ENCODE measurements at places on chromosomes 1 and 21. TPM values are rescaled to one million over a fixed set of nuclear protein-coding genes. Genes with fewer than 3 reads are reported as not detected.

DNA sequence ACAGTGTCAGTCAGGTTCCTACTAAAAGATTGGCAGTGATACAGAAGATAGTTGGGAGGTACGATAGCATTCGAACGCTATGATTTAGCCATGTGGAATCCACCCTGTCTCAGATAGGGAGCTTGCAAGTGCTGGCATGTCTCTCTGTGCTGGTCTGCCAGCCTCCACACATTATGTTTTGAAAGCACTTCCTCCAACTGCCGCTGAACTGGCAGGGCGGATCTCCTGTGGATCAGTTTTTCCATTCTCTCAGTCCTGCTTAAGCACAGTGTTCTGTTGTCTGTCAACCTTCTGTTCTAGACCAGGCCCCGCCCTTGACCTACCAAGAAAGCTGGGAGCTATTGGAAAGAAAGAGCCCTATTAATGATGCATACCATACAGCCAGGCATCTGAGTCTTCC is 65.5 kb upstream of the PALMD start:
- peak; percentile 85 for DNase-seq

DNA sequence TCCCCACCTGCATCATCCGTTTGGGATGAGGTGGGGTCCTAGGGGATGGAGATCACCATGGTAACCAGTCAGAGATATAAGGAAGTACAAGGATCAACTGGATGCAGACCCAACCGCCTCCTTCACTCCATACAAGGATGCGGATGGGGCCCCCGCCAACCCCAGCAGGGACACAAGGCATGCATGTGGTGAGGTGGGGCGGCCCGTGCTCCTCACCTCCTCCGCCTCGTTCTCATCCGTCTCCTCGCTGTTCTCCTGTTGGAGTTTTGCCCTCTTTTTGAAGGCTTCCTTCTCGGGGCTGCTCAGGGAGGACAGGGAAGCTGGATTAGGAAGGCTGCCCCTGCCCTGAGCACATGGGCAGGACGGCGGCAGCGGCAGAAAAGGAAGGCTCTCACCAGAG is 23.8 kb downstream of the KIF21B start:
- no peak for DNase-seq

MANEAL gene
- 0.65 TPM for total RNA-seq

DNA sequence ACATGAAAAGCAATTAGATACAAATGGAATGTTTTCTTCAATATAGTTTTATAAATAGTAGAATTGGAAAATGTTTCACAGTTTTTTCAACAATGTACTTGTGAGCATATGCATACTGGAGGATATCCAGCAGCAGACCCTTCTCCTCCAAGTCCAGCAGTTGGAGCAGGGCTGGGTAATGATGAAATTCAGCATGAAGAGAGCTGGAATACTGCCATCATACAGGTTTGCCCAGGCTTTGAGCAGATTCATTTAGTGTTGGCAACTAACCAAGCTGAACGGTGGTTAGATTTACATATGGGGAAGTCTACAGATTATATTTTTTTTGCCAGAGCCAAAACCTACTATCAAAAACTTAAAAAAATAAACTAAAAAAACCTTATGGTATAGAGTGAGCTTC is 38.3 kb downstream of the WDR3 start:
- DNase-seq, result peak; percentile 59

- DNase-seq, result no peak
Measured at GRCh38 chr1:61238359-61238665, 156.0 kb downstream of the NFIA start.

DNA sequence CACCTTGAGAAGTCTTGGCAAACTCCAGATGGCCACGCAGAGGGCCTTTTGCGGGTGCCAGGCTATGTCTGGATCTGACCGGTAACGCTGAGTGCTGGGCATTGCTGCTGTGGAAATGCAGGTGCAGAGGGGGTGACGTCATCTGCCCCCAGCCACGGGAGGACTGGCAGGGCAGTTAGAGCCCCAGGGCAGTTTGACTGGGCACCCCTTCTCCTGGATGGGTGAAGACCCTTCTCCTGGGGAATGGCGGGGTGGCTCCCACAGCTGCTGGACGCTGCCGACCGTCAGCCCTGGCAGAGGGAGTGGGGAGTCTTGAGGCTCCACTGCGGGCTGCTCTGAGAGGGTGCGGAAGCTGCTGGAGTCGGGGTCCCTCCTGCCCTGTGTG is 12.6 kb upstream of the EDN2 start:
- no peak for DNase-seq

GRCh38 chr1:44239961-44240371 is 26.7 kb downstream of the DMAP1 start:
- DNase-seq, result no peak

STUM gene
- 0.98 TPM for total RNA-seq

GBP6 gene
- total RNA-seq, result not detected

DNA sequence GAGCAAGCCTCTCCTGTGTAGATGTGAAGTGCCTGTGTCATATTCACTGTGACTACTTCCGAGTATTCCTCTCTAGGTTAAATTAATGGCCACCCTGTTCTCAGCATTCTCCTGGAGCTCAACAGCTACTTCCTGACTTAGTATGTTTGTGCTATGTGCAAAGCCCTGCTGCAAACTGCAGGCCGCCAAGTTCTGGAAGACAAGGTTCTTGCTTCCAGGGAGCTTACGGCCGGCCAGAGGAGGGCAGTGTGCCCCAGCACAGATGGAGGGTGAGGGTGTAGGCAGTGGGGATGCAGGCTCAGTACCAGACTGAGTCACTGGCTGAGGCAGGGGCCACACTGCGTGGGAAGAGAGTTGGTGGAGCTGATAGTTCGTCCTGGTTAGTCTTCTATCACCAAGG is 43.2 kb downstream of the ELK4 start:
- peak; percentile 69 for DNase-seq

DNA sequence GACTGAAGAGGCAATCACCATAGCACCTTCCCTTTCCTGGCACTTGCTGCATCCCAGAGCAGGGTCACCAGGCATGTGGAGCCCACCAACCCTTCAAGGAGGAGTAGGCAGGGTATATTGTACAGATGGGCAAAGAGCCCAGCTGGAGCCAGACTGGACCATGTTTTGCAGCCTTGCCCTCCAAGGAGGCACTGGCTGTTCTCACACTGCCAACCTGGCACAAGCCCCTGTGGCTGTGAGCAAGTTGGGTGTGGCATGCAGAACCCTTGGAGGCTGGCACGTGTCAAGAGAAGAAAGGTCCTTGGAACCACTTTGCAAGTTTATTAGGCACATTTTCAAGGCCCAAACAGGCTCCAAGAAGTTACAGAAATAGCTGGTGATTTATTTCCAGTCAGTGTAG is 146.4 kb downstream of the FOXD2 start:
- no peak for DNase-seq

- DNase-seq, result no peak
Measured at GRCh38 chr1:57850176-57850940, 426.5 kb upstream of the DAB1 start.

DNA sequence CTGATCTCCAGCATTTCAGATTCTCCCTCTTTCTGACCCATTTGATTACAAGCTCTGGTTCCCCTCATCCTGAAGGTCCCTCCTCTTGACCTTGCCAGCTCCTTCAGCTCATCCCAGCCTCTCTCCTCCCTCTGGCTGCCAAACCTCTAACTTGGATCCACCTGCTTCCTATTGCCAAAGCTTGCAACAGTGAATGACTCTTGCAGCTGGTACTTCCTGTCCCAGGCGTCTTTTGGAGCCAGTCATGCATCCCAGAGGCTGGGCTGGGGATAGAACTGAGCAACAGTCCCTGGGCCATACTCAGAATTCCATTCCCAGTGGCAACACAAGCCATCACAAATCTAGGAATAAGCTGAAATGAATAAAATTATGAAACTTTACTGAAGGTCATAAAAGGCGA is 27.7 kb upstream of the SPOCD1 start:
- DNase-seq, result peak; percentile 76

INKA2 gene
- total RNA-seq, result 0.27 TPM

- DNase-seq, result peak; percentile 56
Measured at GRCh38 chr1:6601923-6602668, 573 bp downstream of the KLHL21 start.

DNA sequence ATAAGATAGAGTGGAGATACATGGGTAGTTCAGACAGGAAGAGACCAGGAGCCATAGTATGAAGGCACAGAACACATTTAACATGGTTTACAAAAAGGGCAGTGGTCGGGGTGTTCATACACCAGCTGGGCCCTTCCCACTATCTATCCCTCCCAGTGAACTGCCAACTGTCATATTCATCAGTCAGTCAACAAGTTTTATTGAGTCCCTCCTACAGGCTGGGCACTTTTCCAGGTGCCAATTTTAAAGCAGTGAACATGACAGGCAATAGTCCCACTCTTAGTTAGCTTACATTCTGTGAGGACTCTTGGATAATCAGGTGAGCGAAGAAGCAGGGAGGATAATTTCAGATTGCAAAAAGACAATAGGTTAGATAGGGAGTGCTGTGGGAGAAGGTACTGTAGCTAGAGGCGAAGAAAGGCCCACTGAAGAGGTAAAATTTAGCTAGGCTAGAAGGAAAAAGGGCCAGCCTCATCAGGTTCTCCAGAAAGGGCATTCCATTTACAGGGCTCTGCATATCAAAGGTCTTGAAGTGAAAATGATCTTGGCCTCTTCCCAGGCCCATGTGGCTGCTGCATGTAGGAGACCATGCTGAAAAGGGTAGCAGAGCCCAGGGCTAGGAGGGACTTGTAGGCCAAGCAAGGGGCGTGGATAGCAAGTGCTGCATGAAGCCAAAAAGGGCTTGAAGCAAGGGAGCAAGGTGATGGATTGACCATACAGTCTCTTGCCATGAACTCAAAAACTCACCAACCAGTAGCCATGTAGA is 274.7 kb upstream of the SNX7 start:
- DNase-seq, result no peak

DNA sequence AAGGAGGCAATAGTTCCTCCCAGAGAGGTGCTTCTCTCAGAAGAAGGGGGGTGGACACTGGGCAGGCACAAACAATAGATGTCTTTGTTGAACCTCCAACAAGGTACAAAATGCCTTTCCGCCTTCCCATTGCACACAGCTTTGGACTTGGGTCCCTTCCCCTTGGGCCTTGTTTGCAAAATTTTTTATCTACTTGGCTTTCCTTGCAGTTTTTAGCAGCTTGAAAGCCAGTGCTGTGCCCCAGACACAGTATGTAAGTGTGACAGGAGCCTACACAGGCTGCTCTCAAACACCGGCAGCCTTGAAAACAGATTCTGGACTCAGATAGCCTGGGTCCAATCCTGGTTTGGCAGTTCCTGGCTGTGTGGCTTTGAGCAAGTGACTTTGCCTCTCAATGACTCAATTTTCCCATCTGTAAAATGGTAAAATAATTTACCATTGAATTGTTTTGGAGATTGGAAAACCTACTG is 43.0 kb downstream of the ELAPOR1 start:
- no peak for DNase-seq

POU2F1 gene
- 10.7 TPM for total RNA-seq

PTPRU gene
- 25.8 TPM for total RNA-seq

ATF3 gene
- 4.2 TPM for total RNA-seq

LCK gene
- not detected for total RNA-seq

GRCh38 chr1:162927421-162927820 is 66.4 kb upstream of the CCDC190 start:
- no peak for DNase-seq

GRCh38 chr1:108592030-108592759 is 32.3 kb downstream of the EEIG2 start:
- DNase-seq, result peak; percentile 33

- DNase-seq, result no peak
Measured at GRCh38 chr21:43187715-43188114, 18.9 kb downstream of the CRYAA start.

DNA sequence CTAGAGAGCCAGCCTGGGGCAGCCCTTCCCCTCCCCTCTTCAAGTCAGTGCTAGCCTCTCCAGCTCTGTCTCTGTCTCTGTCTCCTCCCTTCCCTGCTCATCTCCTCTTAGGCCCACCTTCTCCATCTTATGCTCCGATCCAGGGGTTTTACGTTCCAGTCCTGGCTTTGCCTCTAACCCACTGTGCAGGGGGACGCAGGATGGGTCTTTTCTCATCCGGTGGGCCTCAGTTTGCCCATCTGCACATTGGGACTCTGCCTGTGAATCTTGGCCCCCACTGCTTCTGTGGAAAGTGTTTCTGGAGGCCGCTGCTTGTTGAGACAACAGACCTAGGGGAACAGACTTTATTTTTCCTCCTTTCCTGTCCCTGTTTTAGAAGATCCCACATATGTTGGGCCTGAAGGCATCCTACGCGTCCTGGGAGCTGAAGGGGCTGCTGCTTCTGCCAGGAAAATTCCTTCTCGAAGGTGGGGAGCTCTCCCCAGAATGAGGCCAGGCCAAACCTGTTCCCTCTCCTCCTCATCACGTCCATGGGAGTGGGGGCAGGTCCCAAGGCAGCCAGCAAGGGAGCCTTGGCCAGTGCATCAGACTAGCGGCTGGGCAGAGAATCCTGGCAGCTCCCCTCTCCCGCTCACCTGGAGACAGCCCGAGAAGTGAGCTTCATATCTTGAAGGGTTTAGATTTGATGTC is 99.5 kb upstream of the CSF3R start:
- DNase-seq, result no peak

GRCh38 chr1:88169139-88169538 is 514.9 kb upstream of the PKN2 start:
- DNase-seq, result no peak

DNA sequence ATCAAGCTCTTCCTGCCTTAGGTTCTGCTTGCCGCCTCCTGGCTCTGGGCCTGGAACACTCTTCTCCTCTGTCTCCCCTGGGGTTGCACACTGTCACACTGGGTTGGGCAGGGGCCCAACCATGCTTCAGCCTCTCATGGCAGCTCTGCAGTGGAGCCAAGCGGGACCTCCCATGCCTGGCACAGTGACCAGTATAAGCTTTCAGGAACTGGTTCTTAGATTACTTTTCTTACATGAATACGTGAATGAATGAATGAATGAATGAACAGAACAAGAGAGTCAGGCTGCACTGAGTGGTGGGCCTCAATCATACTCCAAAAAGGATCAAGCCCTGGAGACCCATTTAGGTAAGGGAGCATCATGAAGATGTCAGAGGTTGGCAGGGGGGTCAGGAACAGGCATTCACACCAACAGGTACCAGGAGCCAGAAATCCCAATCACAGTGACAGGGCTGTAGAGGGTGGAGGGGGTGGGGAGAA is 30.8 kb upstream of the TMEM125 start:
- DNase-seq, result no peak

- DNase-seq, result no peak
Measured at GRCh38 chr1:94929351-94930217, 2.7 kb upstream of the CNN3 start.

- DNase-seq, result no peak
Measured at GRCh38 chr1:167471568-167471967, 46.8 kb downstream of the CD247 start.

GRCh38 chr1:111241797-111242196 is 14.3 kb downstream of the CHI3L2 start:
- DNase-seq, result no peak

OR2AK2 gene
- total RNA-seq, result not detected

Data from fibroblast of the aortic adventitia (primary cell).